ENCODE measurements at places on chromosomes 12 and 14.

DNA sequence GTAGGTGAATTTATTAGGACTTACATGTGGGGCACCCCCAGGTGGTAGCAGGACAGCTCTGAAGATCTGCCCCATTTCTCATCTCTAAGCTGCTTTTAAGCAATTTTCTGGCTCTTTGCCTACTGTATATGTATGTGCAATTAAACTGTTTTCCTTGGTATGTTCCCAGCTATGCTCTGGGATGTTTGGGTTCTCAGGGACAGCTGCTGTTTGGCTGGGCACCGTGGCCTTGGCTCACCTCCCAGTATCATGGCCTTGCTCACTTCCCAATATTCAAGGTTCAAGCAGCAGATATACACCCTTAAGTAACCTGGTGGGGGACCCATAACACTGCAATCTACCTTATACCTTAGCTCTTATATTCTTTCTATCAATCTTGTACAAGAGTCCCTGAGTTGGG lies 53.7 kb upstream of the KITLG start:
- DNase-seq, result no peak

- no peak for DNase-seq
Measured at GRCh38 chr14:66514213-66514612, 6.3 kb downstream of the GPHN start.

- DNase-seq, result no peak
Measured at GRCh38 chr14:89626233-89626806, 209.3 kb upstream of the FOXN3 start.

- no peak for DNase-seq
Measured at GRCh38 chr14:85858634-85859033, 328.7 kb downstream of the FLRT2 start.

DNA sequence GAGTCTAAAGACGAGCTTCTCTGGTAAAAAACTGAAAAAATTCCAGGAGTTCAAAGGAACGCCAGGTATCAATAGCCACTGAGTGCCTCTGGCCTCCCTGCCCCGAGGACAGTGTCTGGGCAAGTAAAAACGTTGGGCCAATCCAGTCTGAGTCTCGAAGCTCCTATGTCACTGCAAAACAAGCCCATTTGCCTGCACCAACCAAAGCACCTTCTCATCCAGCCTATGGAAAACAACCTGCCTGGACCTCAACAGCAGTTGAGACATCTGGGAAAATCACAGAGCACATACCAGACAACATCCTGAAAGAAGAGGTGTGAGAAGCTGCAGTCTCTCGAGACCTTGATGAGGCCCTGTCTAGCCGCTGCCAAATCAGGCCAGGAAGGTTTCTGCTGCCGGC lies 56.6 kb downstream of the RNF34 start:
- DNase-seq, result no peak

GRCh38 chr14:77579780-77580179 lies 36.7 kb downstream of the SPTLC2 start:
- DNase-seq, result no peak

- no peak for DNase-seq
Measured at GRCh38 chr12:11785712-11786111, 136.2 kb downstream of the ETV6 start.

DNA sequence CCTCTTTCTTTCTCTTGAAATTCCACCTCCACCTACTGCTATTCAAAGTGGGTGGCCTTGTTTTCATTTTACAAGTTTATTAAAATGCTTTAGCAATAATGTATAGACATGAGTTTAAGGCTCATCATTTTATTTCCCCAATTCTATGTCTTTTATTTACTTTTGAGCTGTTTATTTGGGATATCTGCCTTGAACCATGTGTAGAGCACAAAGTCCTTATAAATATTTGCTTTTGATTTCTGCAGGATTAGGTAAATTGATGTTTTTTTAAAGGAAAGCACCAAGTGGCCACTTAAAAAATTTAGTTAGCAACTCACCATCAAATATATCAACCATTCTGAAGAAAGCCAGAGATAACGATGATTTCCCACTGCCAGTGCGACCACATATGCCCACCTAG lies 39.8 kb upstream of the KCNJ8 start:
- no peak for DNase-seq

GRCh38 chr12:23816394-23816851 lies 133.0 kb downstream of the SOX5 start:
- no peak for DNase-seq

DNA sequence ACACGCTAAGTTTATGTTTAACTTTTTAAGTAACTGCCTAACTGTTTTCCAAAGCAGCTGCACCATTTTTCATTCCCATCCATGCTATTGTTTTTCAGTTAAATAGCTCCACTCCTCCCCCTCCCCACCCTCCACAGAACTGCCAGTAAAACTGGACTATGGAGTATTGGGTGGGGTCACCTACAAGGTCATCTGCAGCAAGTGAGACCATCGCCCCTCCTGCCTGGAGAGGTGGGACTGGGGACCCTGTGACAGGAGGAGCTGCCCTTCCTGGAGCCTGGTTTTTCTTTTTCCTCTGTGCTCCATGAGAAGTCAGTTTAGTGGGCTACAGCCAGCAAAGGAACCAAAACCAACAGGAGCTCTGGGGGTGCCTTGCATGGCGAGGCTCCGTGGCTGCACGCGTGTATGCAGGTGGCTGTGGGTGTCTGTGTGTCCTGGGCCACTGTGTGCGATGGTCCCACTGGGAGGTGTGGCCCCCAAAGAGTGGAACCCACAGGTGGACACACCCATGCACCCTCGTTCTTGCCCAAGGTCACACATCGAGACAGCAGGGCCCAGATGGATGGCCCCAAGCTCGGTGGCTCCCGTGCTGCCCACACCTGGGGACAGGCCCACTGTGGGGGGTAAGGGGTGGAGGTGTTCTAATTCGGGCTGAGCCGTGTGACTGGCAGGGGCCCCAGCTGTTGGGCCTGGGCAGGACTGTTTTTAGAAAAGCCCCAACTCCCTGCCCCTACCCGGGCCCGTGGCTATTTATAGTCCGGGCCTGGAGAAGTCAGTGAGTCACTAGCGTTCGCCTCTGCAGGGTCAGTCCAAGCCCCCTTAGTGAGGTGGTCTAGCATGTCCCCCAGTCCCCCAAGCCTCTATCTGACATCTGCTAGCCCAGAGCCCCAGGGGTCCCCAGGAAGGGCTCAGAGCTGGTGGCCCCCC lies 2.3 kb upstream of the ADSS1 start:
- DNase-seq, result no peak

DNA sequence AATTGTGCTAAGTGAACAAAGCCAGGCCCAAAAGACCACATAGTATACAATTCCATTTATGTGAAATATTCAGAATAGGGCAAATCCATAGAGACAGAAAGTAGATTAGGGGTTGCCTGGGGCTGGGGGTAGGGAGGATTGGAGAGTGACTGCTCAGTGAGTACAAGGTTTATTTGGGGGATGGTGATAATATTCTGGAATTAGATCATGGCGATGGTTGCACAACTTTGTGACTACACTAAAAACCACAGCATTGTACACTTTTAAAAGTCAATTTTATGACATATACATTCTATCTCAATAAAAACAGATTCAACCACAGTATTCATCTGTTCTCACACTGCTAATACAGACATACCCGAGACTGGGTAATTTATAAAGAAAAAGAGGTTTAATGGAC lies 68.7 kb upstream of the MAP1LC3B2 start:
- DNase-seq, result no peak

DNA sequence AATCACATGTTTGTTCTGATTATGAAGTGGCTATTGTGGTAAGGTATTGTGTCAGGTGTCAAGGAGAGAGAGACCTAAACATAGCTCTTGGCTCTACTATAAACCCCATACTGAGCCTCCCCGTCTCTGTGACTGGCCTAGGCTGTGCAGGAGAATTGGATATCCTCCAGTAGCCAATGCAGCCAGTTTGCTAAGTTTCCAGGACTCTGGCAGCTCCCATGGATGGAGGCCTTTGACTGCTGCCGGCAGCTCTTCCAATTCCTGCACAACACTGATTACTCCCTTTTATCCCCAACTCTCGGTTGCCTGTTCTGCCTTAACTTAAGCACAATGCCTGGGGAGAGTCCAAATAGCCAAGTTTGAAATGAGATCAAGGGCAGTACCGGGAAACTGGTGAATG lies 59.3 kb downstream of the ABCC9 start:
- no peak for DNase-seq

- no peak for DNase-seq
Measured at GRCh38 chr12:4717806-4718205, 2.4 kb upstream of the GALNT8 start.

DNA sequence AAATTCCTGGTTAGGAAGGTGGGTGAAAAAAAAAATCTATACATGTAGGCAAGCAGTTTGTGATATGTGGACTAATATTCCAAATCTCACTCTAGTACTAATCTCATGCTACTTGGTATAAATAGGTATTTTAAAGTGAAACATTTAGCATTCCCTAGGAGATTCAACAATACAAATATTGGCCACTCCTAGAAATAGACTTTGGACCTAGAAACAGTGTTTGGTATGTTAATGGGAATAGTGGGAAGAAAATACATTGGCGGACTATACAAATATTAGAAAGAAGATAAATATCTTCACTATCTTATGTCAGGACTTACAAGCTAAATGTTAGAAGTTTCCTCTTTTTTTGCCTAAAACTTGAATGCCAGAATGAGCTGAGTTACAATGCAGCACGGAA lies 28.2 kb downstream of the HIGD1C start:
- DNase-seq, result no peak

DNA sequence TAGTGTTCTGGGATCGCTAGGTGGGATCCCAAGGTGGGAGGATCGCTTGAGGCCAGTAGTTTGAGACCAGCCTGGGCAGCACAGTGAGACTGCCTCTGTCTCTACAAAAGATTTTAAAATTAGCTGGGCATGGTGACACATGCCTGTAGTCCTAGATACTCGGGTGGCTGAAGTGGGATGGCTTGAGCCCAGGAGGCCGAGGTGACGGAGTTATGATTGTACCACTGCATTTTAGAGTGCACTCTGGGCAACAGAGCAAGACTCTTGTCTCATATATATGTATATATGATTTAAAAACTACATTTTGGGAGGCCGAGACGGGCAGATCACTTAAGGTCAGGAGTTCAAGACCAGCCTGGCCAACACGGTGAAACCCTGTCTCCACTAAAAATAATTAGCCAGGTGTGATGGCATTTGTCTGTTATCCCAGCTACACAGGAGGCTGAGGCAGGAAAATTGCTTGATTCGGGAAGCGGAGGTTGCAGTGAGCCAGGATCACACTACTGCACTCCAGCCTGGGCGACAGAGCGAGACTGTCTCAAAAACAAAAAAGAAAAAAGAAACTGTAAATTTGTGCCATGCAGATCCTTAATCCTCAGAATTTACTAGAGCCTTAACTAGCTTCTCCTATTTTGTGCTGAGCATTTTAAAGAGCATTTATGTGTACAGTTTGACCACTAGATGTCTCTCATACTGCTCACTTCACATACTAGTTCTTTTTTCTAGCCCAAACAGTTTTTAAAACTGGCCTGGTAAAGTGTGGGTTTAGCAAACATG lies 114.8 kb downstream of the MON2 start:
- DNase-seq, result no peak

GRCh38 chr12:122886851-122887818 lies 8.8 kb downstream of the VPS37B start:
- no peak for DNase-seq

GRCh38 chr14:21852061-21852664 lies 178.5 kb upstream of the OR4E1 start:
- peak; percentile 70 for DNase-seq

DNA sequence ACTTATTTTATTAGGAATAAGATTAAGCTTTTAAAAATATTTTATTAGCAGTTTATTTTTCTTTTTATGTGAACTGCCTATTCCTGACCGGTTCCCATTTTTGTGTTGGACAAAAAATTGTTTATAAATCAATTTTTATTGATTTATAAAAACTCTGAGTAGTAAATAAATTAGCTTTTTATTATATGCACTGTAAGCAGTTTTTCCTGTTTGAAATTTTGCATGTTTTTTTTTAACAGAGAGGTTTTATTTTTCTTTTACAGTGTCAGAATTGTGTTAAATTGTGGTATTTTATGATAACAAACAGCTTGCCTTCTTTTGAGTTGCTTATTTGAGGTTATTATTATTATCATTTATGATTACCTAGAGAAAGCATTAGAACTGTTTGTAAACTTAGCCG lies 68.1 kb downstream of the FOXA1 start:
- no peak for DNase-seq

DNA sequence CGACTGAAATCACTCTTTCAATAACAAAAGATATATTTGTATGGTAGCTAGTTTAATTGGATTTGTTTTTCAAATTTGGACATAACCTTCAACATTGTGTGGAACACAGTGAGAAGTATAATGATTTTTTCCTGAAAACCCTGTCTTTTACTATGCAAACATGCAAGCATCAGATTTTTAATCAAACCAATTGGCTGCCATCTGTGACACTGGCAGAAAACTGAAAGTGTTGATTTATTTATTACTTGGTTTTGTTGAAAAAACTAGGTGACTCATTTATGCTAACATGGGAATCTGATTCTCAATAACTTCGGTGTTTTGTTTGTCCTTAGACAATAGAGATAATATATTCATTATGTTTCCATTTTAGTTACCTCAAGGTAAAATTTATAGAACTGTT lies 82.0 kb downstream of the NTS start:
- DNase-seq, result no peak

DNA sequence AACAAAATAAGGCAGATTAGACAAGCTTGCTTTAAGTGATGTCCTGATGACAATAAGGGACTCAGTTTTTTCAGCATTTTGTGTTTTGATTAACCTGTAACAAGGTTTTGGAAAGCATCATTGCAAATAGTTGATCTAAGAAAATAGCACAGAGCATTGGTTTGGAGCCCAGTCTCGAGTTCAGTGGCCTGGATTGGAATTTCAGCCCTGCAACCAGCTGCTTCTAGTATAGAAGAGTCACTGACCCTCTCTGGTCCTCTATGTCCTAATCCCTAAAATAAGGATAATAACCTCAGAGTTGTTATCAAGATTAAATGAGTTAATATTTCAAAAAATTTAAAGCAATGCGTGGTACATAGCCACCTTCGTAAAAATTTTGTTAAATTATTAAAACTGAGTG lies 25.5 kb downstream of the PDZRN4 start:
- no peak for DNase-seq

DNA sequence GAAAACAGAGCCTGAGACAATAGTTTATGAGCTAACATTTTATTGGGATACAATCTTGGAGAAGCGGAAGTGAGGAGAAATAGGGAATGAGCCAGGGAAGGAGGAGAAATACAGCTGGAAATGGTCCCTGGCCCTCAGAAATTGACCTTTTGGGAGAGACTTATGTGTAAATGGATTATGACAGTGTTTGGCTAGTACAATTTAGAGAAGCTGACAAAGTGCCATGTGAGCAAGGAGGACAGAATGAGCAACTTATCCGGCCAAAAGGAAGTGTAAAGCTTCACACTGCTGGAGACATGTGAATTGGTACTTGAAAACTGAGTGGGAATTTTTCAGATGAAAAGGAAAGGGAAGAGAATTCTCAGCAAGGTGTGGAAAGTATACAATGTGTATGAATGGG lies 2.9 kb downstream of the GLIPR1 start:
- DNase-seq, result no peak

DNA sequence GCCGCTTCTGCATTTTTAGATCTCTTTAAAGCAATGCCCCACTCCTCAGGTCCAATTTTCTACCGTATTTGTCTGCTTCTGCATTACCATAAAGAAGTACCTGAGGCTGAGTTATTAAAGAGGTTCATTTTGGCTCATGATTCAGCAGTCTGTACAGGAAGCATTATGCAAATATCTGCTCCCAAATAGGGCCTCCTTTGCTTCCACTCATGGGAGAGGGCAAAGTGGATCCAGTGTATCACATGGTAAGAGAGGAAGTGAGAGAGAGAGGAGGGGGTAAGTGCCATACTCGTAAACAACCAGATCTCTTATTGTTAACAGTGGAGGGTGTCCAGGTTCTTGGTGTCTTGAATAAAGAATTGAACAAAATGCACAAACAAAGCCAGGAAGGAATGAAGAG lies 316.1 kb upstream of the SEL1L start:
- no peak for DNase-seq
